Activated T-cell treated with anti-CD3 and anti-CD28 coated beads, Interleukin-2, amount 50 U/mL, for 24 hours (primary cell): ENCODE measurements at places on chromosomes 16 and 17.

DNA sequence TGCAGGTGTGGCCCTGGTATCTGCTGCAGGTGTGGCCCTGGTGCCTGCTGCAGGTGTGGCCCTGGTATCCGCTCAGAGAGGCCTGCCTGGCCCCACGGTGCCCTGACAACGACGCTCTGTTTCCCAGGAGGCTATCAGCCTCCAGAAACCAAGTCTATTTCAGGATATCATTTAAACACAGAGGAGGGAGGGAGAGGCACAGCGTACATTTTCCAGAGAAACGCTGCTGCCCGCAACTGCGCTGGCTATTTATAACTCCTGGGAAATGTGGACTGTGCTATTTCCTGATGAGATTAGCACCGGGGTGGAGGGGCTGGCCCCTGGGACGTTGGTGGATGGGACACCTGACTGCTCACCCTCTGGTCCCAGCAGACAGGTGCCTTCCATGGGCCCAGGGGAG is 22.5 kb downstream of the TIMM22 start:
- DNase-seq, result no peak

DNA sequence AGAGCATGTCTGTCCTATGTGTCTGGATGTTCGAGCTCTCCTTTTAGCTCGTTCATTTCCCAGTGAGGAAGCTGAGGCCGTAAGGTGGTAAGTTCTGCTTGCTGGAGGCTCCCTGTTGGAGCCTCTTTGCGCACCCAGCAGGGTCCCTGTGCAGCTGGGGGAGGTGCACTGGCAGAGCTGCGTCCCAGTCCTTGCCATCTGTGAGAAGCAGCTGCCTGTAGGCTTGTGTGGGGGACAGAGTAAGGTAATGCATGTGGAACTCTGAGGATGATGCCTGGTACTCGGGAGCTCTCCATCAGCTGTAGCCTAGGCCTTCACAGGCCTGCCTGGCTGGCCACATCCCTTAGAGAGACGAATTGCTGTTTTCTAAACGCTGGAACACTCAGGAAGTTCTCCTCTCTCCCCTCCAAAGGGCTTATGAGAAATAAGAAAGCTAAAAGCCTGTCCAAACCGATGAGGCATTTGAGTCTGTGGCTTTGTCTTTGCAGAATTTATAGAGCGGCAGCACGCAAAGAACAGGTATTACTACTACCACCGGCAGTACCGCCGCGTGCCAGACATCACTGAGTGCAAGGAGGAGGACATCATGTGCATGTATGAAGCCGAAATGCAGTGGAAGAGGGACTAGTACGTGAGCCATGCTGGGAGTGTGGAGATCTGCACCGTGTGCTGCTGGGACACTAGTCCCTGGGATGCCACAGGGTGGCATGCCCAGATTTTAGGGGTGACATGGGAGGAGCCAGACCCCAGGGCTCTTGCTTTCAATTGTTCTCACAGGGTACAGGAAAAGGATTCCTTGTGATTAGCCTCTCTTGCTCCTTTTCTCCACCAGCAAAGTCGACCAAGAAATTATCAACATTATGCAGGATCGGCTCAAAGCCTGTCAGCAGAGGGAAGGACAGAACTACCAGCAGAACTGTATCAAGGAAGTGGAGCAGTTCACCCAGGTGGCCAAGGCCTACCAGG is 1.6 kb downstream of the NDUFB10 start:
- DNase-seq, result peak; percentile 77

- no peak for DNase-seq
Observed at GRCh38 chr17:2406903-2407790, 6.3 kb upstream of the MNT start.

- DNase-seq, result peak; percentile 26
Observed at GRCh38 chr16:67030221-67030962, 1.4 kb downstream of the CBFB start.

DNA sequence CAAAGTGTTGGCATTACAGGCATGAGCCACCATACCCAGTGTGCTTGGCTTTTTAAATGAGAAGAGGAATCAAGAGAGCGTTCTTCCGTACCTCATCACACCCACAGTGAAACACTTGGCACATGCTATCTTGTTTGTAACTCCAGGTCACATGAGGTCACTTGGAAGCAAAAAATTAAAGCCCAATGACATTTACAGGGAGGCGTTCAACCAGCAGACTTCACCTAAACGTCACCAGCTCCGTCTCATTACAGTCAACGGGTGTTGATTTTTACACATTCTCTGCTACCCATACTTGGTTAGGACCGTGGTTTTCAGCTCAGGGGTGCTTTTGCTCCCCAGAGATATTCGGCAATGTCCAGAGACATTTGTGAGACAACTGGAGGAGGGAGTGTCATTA is 127.0 kb downstream of the XYLT1 start:
- DNase-seq, result no peak

GRCh38 chr17:43809121-43809520 is 23.8 kb downstream of the MPP3 start:
- no peak for DNase-seq

DNA sequence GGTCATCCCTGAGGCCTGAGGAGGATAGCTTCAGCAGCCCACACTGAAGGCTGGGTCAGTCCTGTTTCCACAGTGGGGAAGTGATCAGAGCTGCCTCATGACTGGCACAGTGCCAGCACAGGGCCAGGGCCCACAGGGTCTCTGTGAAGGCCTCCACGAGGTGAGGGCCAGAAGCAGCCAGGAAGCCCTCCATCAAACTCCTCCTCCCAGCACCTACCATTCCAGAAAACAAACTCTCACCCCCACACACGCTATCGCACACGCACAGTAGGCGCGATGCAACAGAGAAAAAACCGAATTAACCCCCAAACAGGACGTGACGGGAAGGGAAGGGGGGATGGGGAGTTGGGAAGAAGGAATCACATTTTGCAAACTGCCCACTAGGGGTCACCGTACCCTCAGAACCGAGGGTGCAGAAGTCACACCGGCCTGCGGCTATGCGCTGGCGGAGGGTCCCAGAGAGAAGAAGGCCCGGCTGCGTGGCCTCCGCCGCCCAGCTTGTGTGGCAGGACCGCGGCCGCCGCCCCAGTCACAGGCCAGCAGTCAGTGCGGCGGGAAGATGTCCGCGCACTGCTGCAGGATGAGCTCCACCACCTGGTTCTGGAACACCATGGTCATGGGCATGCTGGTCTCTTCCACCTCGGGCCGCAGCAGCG is 37.6 kb downstream of the ARHGAP27 start:
- peak; percentile 55 for DNase-seq

- no peak for DNase-seq
Observed at GRCh38 chr16:969508-970385, 1.0 kb downstream of the LMF1 start.
